ENCODE measurements at places on chromosomes 6 and 20. TPM values are rescaled to one million over a fixed set of nuclear protein-coding genes. Genes with fewer than 3 reads are reported as not detected.

The ACTR5 gene
- total RNA-seq, result 4.0 TPM

The NR2E1 gene
- total RNA-seq, result not detected

- H3K27ac ChIP-seq, result no peak overlapping the region
- no peaks in the 10 kb centered on the region for H3K27me3 ChIP-seq
- no peak for DNase-seq
- no peaks in the 10 kb centered on the region for H3K36me3 ChIP-seq
- H3K4me3 ChIP-seq, result no peak overlapping the region
Observed at GRCh38 chr20:15205028-15205427, 867.6 kb upstream of the FLRT3 start.

DNA sequence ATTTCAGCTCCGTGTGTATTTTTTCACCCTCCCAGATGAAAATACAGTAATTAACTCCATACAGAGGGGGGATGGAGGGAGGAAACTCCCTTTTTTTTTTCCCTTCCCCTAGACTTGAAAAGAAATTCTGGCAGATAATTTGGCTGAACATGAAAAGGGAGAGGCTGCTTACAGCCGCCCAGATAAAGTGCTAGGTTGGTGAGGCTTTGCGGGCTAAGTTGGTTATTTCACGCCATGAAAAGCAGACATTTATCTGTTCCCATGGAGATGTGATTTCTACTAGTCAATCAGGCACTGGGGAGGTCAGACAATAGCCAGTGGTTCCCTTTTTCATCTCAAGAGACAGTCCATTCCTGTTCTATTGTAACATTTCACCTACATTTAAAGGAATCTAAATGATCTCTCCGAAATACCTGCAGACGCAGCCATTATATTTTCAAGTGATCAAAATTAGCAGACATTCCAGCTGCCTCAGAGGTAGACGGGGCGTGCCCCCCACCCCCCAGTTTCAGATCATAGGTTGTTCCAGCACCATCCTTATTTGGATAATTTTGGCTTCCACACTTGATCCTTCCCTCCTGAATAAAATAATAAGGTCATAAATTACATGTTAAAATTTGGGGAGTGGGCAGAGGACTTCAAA lies 143.9 kb upstream of the ZNF217 start:
- H3K4me3 ChIP-seq, result no peak overlapping the region
- H3K27me3 ChIP-seq, result no peaks in the 10 kb centered on the region
- H3K4me1 ChIP-seq, result peaks cover 61% of the 10 kb centered on the region
- H3K36me3 ChIP-seq, result no peaks in the 10 kb centered on the region
- H3K27ac ChIP-seq, result peak overlapping the region; percentile 88

- no peak for DNase-seq
- H3K27ac ChIP-seq, result no peak overlapping the region
- H3K36me3 ChIP-seq, result no peaks in the 10 kb centered on the region
- no peak overlapping the region for H3K4me3 ChIP-seq
- H3K4me1 ChIP-seq, result peaks cover 9% of the 10 kb centered on the region
- no peaks in the 10 kb centered on the region for H3K27me3 ChIP-seq
Observed at GRCh38 chr20:34331838-34332237, 28.7 kb upstream of the AHCY start.

GRCh38 chr6:44263354-44264100 lies 1.8 kb downstream of the NFKBIE start:
- H3K4me3 ChIP-seq, result peak overlapping the region; percentile 71
- no peak for DNase-seq
- peaks cover 3% of the 10 kb centered on the region for H3K36me3 ChIP-seq
- no peak overlapping the region for H3K27ac ChIP-seq
- peaks cover 20% of the 10 kb centered on the region for H3K4me1 ChIP-seq

DNA sequence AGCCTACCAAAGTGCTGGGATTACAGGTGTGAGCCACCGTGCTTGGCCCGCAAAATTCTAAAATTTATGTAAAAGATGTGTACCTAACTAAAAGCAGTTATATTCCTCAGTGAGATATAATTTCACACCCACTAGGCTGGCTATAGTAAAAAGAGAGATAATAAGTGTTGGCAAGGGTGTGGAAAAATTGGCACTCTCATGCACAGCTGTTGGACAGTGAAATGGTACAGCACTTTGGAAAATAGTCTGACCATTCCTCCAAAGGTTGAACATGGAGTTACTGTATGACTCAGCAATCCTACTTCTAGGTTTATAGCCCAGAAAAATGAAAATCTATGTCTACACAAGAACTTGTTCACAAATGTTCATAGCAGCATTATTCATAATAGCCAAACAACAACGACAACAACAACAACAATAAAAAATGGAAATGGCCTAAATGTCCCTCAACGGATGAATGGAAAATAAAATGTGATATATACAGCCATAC lies 13.9 kb downstream of the C6orf15 start:
- DNase-seq, result no peak
- no peaks in the 10 kb centered on the region for H3K36me3 ChIP-seq

- no peak overlapping the region for H3K27ac ChIP-seq
- no peak for DNase-seq
- no peaks in the 10 kb centered on the region for H3K27me3 ChIP-seq
- H3K4me3 ChIP-seq, result no peak overlapping the region
- H3K4me1 ChIP-seq, result no peaks in the 10 kb centered on the region
Observed at GRCh38 chr6:166483573-166484250, 101.0 kb upstream of the MPC1 start.

GRCh38 chr6:53894091-53894490 lies 99.3 kb downstream of the LRRC1 start:
- H3K4me1 ChIP-seq, result peaks cover 7% of the 10 kb centered on the region
- no peak overlapping the region for H3K4me3 ChIP-seq
- no peaks in the 10 kb centered on the region for H3K27me3 ChIP-seq
- no peaks in the 10 kb centered on the region for H3K36me3 ChIP-seq

GRCh38 chr20:34621383-34622367 lies 55.2 kb downstream of the PIGU start:
- DNase-seq, result no peak
- H3K27me3 ChIP-seq, result no peaks in the 10 kb centered on the region

GRCh38 chr6:132484680-132485018 lies 28.3 kb downstream of the STX7 start:
- no peak overlapping the region for H3K27ac ChIP-seq
- no peak for DNase-seq
- no peaks in the 10 kb centered on the region for H3K4me1 ChIP-seq
- H3K27me3 ChIP-seq, result no peaks in the 10 kb centered on the region
- no peaks in the 10 kb centered on the region for H3K36me3 ChIP-seq

The DEFB124 gene
- not detected for total RNA-seq

The NTSR1 gene
- 0.10 TPM for total RNA-seq

GRCh38 chr6:132872923-132873322 lies 58.6 kb downstream of the RPS12 start:
- H3K36me3 ChIP-seq, result no peaks in the 10 kb centered on the region
- DNase-seq, result no peak
- no peaks in the 10 kb centered on the region for H3K4me1 ChIP-seq
- no peak overlapping the region for H3K4me3 ChIP-seq
- no peaks in the 10 kb centered on the region for H3K27me3 ChIP-seq

The FAM217B gene
- total RNA-seq, result 20.6 TPM

The MAN1A1 gene
- total RNA-seq, result 11.7 TPM

The SEMG2 gene
- total RNA-seq, result not detected

The C6orf47 gene
- 15.5 TPM for total RNA-seq

All from astrocyte (in vitro differentiated cells and primary cell).